Naive B cell (primary cell): ENCODE measurements at places on chromosomes 2 and 18. TPM values are rescaled to one million over a fixed set of nuclear protein-coding genes. Genes with fewer than 3 reads are reported as not detected.

Gene PTCD3
- 51.9 TPM for polyA plus RNA-seq

Gene TUBB6
- polyA plus RNA-seq: 51.2 TPM

Gene CD8B2
- not detected for polyA plus RNA-seq

Gene ZBTB7C
- not detected for polyA plus RNA-seq

Gene ANKRD29
- polyA plus RNA-seq: not detected

Gene BOLL
- polyA plus RNA-seq: not detected

Gene LOXL3
- 0.29 TPM for polyA plus RNA-seq

Gene TIMM21
- 20.4 TPM for polyA plus RNA-seq

Gene NR4A2
- polyA plus RNA-seq: 69.8 TPM

Gene EPB41L3
- 0.21 TPM for polyA plus RNA-seq

Gene GCG
- not detected for polyA plus RNA-seq

Gene CGREF1
- polyA plus RNA-seq: not detected

Gene DSG2
- polyA plus RNA-seq: not detected

Gene CCDC74B
- polyA plus RNA-seq: not detected

Gene RUFY4
- not detected for polyA plus RNA-seq

Gene RESP18
- polyA plus RNA-seq: not detected

Gene NYAP2
- polyA plus RNA-seq: not detected

Gene RAB6C
- polyA plus RNA-seq: not detected
